ENCODE measurements at places on chromosomes 2 and 18. TPM values are rescaled to one million over a fixed set of nuclear protein-coding genes. Genes with fewer than 3 reads are reported as not detected.

The ACVR2A gene
- 19.9 TPM for total RNA-seq

The MGAT5 gene
- 57.2 TPM for total RNA-seq

The RPL37A gene
- 2,765 TPM for total RNA-seq

The ARHGEF4 gene
- 55.1 TPM for total RNA-seq

The SLC5A7 gene
- total RNA-seq, result not detected

The REG1B gene
- total RNA-seq, result not detected

The KIAA2012 gene
- 0.86 TPM for total RNA-seq

The C2orf72 gene
- total RNA-seq, result 3.9 TPM

The FAM237A gene
- not detected for total RNA-seq

The FBXO15 gene
- total RNA-seq, result 1.3 TPM

The ZAP70 gene
- 13.4 TPM for total RNA-seq

The DSC2 gene
- total RNA-seq, result 54.9 TPM

The SERPINB2 gene
- not detected for total RNA-seq

The ELOA2 gene
- total RNA-seq, result not detected

The GKN2 gene
- total RNA-seq, result not detected

The NEURL3 gene
- not detected for total RNA-seq

The NAGK gene
- total RNA-seq, result 52.0 TPM

The GNAL gene
- 49.9 TPM for total RNA-seq

The ALS2 gene
- total RNA-seq, result 68.8 TPM

The NAB1 gene
- total RNA-seq, result 28.3 TPM

The KRCC1 gene
- 12.6 TPM for total RNA-seq

The LYPD6 gene
- 6.7 TPM for total RNA-seq

The C1QL2 gene
- total RNA-seq, result not detected

The SCTR gene
- total RNA-seq, result 0.20 TPM

The CXCR1 gene
- total RNA-seq, result not detected

The LMAN1 gene
- total RNA-seq, result 150 TPM

The TAF4B gene
- 7.2 TPM for total RNA-seq

The C2orf80 gene
- 0.55 TPM for total RNA-seq

The SCYGR1 gene
- total RNA-seq, result not detected

The POTEF gene
- 0.38 TPM for total RNA-seq

The FOXI3 gene
- total RNA-seq, result 0.93 TPM

The CFC1 gene
- total RNA-seq, result 1.4 TPM

The DSC3 gene
- 0.61 TPM for total RNA-seq

The ATP9B gene
- total RNA-seq, result 26.4 TPM

The NFATC1 gene
- 23.4 TPM for total RNA-seq

The HRH4 gene
- 0.52 TPM for total RNA-seq

The CROCC2 gene
- total RNA-seq, result not detected

The GTF3C2 gene
- 72.1 TPM for total RNA-seq

The PRPF40A gene
- total RNA-seq, result 222 TPM

The MC5R gene
- 0.24 TPM for total RNA-seq

The SERPINB12 gene
- total RNA-seq, result not detected

The MATN3 gene
- total RNA-seq, result 38.5 TPM

The C2orf78 gene
- not detected for total RNA-seq

The SFTPB gene
- total RNA-seq, result not detected

The FIGLA gene
- not detected for total RNA-seq

The RGPD3 gene
- 0.25 TPM for total RNA-seq

The APCDD1 gene
- total RNA-seq, result 4.7 TPM

The DNER gene
- 0.16 TPM for total RNA-seq

The CHRNA1 gene
- not detected for total RNA-seq

The RUFY4 gene
- 0.35 TPM for total RNA-seq

The CFAP65 gene
- 1.3 TPM for total RNA-seq

The EVX2 gene
- not detected for total RNA-seq

The RBMS1 gene
- 124 TPM for total RNA-seq

The TTN gene
- total RNA-seq, result 101 TPM

Data from endodermal cell (in vitro differentiated cells).